ENCODE measurements at places on chromosomes 7 and 10.

GRCh38 chr10:79418274-79418673 lies 27.1 kb downstream of the ZCCHC24 start:
- no peak for DNase-seq

- DNase-seq: peak; percentile 16
Measured at GRCh38 chr7:91267171-91267955, 3.1 kb downstream of the FZD1 start.

DNA sequence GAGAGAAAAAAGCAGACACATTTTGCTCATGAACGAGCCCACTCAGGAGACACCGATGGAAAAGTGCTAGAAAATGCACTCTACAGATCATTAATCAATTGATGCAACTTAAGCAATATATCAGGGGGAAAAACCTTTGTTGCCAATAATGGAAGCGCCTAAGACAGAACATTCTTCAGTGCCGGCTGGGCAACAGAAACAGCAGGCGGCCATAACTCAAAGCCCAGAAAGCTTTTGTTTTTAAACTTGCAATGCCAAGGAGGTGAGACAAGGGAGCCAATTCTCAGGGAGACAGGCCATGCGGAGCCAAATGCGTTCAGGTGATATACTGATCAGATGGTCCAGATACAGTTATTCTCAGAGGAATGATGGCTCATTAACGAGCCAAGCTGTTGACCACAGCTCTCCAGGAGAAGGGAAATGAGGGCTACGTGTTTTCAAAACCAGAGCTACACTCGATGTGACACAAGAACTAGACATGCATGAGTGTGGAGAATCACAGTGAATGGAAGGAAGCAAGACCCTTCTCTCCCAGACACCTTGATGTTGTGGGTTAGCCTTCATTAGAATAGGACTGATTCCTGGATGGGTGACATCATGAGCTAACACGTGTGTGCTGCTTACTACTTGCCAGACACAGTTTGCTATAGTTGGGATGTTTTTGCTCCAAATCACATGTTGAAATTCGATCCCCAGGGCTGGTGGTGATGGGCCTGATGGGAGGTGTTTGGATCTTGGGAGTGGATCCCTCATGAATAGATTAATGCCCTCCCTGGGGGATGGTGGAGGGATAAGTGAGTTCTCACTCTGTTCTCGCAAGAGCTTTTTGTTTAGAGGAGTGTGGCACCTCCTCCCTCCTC lies 79.1 kb upstream of the KCNMA1 start:
- DNase-seq: no peak

- DNase-seq: no peak
Measured at GRCh38 chr7:85341121-85341520, 154.3 kb upstream of the SEMA3D start.

DNA sequence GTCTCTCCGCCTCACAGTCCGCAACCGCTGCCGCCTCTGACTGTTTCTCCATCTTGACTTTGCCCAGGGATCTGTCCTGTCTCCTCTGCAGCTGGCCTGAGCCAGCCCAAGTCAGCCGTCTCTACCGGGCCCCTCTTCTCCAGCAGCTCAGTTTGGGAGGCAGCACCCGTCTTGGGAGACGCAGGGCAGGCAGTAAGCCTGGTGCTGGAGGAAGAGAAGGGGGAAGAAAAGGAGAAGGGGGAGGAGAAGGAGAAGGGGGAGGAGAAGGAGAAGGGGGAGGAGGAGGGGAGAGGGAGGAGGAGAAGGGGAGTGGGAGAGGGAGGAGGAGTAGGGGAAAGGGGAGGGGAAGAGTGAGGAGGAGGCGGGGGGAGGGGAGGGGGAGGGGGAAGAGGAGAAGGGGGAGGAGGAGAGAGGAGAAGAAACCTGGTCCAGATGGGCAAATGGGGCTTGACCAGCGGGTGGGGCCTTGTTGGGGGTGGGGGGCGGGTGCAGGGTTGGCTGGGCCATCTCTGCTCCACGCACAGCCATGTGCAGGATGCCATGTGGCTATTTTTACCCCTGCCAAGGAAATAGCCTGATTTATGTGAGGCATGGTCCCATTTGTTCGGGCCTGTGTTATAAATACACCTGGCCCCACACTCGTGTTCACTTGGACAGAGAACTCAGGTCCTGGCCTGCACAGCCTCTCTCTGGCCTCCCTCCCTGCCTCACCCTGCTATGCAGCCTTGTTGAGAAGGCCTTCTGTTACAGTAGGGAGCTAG lies 35.9 kb upstream of the FZD9 start:
- DNase-seq: peak; percentile 80

DNA sequence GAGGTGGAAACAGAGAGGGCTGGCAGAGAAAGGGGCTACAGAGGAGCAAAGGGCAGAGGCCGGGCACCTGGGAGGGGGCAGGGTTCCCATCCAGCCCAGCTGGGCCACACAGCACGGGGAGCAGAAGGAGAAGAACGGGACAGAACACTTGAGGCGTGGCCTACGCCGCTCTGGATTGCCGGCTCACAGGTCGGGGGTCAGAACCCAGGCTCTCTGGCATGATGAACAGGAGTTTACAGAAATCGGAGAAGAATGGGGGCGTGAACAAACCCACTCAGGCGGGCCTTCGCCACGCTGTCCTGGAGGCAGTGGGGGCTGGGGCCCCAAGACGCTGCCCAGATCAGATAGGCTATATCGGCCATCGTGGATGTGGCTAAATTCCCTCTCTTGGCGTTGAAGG lies 362.2 kb upstream of the SHH start:
- no peak for DNase-seq

GRCh38 chr10:3811291-3811870 lies 26.4 kb upstream of the KLF6 start:
- DNase-seq: no peak

- DNase-seq: no peak
Measured at GRCh38 chr7:96558530-96558929, 151.1 kb downstream of the SEM1 start.

GRCh38 chr7:77473229-77474005 lies 57.3 kb upstream of the GSAP start:
- DNase-seq: no peak

GRCh38 chr7:133633055-133633454 lies 380.2 kb downstream of the EXOC4 start:
- DNase-seq: no peak

DNA sequence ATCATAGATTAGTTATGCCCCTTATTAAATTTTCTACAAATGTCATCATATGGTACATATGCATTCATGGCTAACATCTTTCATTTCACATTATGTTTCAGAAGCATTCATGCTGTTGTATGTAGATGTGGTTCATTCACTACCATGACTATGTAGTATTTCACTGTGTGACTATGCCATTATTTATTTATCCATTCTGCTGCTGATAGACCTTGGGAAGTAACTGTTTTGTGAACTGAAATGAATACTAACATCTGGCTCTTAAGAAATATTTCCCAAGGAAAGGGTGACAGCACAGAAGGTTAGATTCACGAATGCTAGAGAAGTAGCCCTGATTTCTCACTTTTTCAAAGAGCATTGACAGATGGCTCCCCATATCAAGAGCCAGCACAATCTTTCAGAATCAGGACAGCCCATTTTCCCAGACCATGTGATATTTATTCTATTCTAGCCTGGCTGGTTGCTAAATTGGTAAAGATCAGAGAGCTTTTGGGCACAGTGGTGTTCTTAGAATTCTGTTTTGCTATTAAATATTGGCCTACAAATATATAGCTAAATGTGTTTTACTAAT lies 157.4 kb downstream of the DYNC1I1 start:
- peak; percentile 56 for DNase-seq

GRCh38 chr10:128466831-128467371 lies 340.7 kb upstream of the MKI67 start:
- no peak for DNase-seq

DNA sequence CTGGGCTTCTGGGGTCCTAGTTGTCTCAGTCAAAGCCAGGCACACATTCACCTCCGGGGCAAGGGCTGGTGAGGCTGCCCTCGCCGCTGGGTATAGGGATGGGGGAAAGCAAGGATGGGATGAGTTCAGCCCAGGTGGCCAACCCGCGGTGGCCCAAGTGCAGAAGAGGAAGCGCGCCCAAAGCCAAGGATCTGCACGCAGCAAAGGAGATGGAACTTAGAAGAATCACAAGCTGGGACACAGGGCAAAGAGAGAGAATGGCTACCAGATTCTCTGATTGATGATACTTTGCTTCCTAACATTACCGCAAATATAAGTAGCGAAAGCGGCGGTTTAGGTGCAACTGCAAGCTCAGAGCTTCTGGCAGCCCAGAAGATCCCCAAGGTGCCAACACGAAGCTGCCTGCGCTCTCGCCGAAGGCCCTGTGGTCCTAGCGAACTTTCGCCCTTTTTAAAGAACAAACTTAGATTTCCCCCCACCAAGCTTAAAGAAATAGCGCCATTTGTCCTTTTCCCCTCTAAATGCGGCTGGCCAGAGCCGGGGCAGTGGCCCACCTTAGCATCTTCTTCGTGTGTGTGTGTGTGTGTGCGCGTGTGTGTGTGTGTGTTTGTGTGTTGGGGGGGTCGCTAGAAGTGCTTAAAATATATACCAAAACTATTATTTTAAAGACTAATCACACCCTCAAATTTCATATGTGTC lies 927 bp upstream of the MKX start:
- no peak for DNase-seq

DNA sequence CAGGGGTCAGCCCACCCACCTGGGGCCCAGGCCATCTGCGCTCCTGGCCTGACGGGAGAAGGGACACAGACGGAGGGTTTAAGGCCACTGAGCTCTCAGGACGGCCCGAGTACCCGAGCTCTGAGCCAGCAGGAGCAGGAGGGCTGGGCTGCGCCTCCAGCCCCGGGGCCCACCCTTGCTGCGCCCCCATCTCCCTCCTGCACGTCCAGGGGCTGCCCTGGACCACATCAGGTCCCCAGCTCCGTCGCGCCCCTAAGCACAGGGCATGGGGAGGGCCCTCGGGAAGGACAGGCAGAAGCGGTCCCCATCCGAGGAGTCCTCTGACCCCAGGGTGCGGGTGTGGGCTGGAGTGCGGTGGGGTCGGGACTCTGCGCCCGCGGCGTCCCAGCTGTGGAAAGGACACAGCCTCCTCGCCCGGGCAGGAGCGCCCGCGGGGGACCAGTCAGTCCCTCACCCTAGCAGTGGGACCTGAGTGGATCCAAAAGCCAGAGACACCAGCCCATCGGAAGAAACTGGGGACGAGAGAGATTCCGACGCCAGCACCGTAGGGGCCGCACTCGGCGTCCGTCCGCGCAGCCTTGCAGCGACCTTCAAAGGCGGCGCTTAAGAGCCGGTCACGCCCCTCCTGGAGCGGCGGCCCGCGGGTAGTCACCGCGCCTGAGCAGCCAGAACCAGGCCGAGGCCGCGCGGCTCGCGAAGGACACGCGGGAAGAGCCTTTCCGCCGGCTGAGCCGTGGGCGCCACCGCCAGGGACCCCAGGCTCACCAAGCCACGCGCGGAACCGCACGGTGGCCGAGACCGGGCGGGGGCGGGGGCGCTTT lies 15.9 kb downstream of the CAMK2B start:
- no peak for DNase-seq

GRCh38 chr10:120423431-120424197 lies 33.4 kb upstream of the PLPP4 start:
- DNase-seq: peak; percentile 75

- no peak for DNase-seq
Measured at GRCh38 chr7:142739923-142740492, 9.3 kb upstream of the PRSS1 start.

DNA sequence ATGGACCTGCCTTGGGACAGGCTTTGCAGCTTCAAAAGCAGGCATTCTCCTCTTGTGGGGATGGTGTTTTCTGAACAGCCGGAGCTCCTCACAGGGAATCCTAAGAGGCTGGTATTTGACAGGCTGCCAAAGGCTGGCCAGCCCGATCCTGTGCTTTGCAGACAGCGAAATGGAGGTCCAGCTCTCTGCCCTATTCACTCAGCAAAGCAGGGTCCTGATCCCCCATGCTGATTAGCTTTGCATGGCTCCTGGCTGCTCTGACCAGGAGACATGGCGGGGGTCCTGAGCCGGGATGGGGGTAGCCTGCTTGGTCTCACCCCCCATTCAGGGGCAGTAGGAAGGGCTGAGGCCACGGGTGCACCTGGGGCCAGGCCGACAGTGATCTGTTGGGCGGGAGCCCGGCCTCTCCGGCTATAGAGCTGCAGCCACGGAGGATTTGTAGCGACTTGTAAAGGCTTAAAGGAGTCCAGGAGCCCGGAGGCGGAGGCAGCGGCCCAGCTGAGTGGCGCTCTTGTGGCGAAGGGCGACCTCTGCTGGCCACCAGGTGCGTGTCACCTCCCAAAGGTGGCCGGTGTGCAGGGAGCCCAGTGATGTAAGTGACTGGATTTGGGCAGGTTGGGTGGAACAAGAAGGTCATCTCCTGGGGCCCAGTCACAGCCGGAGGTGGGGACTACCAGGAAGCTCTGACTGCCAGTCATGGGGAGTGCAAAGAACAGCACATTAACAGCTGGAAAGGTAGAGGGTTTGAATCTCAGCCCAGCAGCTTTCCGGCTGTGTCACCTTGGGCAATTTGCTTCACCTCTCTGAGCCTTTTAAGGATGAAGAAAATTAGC lies 126.5 kb downstream of the ZMIZ1 start:
- DNase-seq: peak; percentile 89

DNA sequence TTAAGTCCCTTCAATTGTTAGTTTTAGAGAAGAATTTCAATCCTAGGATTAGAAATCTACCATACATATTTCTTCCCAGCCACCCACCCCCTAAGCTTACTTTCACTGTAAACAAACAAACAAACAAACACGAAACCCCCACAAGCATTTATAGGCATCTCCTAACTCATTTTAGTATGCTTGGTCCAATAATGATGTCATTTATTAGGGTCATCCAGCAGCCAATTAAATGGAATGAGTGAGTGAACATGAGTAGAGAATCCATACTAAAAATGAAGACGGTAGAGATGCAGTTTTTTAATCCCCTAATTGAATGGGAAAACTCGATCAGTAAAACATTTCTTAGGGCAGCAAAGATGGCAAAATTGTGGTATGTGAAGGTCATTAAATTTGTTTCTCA lies 3.2 kb downstream of the TAC1 start:
- no peak for DNase-seq

DNA sequence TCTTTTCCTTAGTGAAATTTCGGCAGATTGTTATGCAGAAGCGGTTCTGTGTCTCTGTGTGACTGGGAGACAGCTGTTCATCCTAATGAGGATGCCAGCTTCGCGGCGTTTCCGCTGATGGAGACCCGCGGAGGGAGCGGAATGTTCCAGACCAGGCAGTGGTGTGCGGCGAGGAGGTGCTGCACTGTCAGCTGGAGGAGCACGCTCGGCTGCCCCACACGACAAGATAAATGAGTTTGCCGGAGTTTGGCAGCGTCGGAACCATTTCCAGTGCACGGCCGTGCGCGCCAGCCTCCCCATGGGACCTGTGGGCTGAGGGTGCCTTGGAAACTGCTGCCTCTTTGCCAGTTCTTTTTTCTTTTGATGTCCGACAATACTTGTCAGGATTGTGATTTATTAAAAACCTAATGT lies 64.6 kb downstream of the WDR37 start:
- no peak for DNase-seq

Measured in cerebellar cortex (tissue), 1 donor.